ENCODE measurements at places on chromosomes 12 and 14.

DNA sequence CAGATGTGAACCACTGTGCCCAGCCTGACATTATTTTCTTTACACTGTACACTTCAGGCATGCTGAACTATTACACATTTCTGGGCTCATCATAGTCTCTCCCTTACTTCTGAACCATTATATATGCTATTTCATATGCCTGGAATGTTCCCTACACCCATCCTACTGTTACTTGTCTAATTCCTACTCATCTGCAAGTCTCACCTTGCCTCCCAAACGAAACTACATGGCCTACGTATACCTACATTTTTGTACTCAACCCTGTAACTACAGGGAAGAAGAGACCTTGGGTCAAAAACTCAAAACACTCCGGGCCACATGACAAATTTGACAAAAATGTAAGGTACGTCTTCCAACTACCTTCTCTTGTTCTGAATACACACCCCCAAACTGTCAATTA lies 9.5 kb upstream of the EEA1 start:
- no peak for DNase-seq

DNA sequence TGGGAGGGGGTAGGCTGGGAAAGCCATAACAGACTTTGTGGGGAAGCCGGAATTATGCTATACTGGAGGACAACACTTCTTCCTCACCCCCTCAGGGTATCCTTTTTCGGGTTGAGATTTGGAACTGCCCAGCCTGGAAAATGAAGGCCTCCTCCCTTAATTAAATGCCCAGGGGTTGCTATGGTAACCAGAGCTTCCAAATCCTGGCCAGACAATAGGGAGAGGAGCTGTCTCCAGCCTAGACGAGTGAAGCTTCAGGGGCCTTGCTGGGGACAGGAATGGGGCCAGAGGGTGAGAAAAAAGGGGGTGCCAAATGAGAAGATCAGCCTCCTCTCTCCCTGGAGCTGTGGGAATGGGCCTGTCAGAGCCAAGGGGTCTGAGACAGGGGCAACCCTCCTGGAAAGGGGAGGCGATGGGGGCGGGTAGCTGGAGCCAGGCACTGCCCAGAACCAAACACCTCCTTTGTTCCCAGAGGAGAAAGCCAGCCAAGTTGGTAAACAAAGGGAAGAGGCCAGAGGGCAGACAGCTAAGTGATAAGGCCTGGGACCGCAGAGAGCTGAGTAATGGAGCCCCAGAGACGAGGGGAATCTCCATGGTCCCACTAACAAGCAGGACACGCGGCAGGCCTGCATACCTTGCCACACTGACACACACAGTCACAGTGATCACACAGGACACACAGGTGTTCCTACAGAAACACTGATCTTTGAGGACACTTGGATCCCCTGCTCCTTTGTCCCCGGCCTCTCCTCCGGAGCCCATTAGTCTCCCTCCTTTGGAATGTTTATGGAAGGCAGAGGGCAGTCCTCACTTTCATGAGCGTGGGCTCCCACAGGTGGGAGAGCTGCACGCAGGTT lies 17.9 kb upstream of the RND1 start:
- no peak for DNase-seq

GRCh38 chr14:79630288-79630960 lies 580.9 kb downstream of the DIO2 start:
- no peak for DNase-seq

DNA sequence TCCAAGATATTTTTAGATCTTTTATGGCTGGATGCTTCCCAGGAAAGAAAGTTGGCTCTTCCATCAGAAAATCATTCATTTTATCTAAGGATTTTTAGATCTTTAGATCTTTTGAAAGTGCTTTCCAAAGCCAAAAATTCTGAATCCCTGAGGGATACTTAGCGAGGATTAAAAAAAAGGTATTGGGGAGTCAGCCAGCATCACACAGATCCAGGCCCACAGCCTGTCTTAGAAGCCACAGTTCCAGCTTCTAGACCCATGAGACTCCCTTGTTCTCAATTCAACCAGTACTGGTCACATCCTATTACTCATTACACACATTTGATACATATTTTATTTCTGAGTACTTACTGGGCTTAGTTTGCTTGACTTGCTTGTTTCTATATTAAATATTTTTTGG lies 49.9 kb downstream of the TSPAN8 start:
- DNase-seq: no peak

GRCh38 chr14:92584220-92584619 lies 70.6 kb downstream of the RIN3 start:
- DNase-seq: no peak

DNA sequence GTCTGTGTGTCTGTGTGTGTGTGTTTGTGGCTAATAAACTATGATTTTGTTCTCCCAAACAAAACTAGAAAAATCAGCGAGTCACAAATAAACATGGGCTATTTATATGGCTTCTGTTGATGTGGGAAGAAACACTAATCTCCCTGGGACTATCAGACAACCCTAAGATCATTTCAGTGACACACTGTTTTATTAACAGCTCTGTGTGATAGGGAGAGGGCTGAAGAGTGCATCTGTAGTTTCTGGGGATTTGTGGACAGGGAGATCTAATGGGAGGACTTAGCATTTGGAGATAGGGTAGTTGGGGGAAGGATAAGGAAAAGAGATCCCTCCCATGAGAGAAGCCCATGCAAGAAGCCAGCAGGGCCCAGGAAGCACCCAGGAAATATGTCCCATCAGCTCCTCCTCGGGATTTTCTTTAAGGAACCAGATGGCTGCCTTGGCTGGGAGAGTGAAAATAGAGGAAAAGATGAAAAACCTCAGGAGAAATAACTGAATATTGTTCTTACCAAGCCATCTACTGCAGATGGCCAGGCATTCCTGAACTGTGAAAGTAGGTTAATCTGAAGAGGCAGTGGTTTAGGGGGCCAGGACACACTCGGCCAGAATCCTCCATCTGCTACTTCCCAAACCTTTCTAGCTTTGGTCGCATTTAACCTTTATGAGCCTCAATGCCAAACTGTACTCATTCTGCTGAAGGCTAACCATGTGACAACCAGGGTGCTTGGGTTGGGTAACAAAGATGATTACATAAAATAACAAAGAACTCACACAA lies 253.4 kb downstream of the BTG1 start:
- DNase-seq: no peak

Measured in HCT116 (cell line).